ENCODE measurements at places on chromosomes 2 and 18. TPM values are rescaled to one million over a fixed set of nuclear protein-coding genes. Genes with fewer than 3 reads are reported as not detected.

DNA sequence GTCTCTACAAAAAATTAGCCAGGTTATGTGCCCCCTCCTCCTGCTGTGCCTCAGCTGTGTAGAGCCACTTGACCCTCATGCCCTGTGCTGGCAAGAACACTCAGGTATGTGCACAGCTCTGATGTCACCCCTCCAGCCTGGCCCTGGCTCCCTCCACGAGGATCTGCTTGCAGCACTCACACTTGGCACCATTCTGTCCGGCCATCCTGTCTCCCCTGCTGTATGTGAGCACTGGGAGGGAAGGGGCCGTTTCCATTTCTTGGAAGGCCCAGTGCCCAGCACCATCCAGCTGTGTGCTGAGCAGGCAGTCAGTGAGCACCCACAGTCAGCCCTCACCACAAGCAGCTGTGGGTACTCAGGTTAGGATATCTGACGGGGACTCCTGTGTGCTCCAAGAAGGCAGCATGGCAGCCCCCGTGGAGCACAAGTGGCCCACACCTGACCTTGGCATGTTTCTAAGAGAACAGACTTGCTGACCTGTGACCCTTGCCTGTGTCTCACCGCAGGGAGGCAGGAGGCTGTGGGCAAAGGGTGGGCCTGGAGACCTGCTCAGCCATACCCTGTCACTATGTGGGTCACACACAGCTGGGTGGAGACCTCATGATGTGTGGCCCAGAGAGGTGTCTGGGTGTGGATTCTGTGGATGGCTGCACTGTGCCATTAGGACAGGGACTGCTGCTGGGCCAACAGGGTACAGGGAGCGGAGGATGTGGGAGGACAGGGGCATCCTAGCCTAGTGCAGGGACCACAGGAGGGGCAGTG, 31.5 kb downstream of the USP34 start:
- DNase-seq, result no peak

GRCh38 chr2:119261493-119262225, 38.0 kb downstream of the STEAP3 start:
- no peak for DNase-seq

DNA sequence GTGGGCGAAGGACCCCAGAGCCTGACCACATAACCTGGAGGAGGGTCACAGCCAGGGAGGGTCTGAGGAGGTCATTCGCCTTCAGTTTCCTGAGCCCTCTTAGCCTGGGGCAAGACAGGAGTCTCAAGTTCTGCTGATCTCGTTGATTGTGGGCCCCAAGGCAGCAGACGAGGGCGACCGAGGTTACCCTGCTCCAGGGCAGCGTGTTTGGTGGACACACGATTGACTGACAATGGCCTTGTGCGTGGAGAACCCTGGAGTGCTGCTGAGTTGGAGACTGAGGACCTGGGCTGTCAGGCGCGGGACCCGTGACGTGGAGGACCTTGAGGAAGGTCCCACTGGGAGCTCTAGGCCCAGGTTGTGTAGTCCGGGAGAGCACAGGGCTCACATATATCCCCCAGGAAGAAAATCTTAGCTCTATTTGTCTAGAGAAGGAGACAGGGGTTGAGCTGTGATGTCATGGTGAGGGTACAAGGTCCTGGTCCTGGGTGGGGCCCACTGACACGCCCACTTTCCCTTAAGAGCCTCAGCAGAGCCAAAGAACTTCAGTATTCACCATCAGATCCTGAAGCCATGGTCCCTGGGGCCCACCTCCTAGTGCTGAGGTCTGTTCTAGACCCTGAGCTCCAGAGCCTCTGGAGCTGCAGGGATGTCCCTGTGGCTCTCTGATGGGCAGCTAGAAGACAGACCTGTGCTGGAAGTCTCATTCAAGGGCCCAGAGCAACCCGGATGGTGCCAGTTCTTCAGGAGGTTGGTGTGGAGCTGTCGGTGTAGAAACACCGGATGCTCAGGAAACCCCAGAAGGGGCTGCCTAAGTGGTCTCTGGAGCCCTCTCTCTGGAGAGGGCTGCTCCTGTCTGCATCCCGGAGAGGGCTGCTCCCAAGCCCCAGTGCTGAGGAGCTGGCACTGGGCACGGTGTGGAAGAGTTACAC, 53.1 kb downstream of the DYSF start:
- no peak for DNase-seq

DNA sequence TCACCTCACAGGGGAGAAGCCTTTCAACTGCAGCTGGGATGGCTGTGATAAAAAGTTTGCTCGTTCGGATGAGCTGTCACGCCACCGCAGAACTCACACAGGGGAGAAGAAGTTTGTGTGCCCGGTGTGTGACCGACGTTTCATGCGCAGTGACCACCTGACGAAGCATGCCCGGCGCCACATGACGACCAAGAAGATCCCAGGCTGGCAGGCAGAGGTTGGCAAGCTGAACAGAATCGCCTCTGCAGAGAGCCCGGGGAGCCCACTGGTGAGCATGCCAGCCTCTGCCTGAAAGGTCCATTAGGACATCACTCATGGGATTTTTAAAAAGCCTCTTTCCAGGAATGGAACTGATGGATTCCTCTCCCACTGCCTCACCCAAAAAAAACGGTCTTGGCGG, 8.9 kb downstream of the KLF11 start:
- DNase-seq, result no peak

DNA sequence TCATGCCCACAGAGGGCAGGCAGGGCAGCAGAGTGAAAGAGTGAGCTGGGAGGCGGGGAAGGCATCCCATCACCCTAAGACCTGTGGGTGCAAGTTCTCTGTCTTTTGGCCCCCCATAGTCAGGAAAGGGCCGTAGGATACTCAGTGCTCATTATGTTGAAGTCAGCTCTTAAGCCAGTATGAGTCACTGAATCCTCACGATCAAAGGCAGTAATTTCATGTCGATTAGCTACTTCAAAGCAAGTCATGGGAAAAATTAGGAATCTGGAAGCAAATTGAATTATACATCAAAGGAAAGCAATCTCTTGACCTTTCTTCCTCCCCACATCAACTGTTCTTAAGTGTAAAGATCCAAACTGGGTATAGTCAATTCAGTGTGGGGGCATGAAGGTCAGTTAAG, 178.9 kb downstream of the FHOD3 start:
- no peak for DNase-seq

GRCh38 chr2:177332026-177332991, 60.3 kb upstream of the AGPS start:
- no peak for DNase-seq

DNA sequence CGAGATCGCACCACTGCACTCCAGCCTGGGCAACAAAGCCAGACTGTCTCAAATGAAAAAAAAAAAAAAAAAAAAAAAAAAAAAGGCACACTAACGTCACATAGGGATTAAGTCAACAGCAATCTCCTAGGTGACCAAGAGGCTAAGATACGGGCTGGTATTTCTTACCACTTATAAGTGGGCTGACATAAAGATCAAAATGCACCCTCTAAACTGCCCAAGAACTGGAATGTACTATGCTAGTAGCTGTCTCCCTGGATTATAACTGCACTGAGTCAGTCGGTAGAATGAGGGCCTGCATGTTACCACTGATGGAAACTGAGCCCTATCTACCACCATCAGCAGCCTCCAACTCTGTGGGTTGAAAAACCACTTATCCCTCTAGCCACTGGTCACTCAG, 80.6 kb downstream of the KLF7 start:
- DNase-seq, result no peak

DNA sequence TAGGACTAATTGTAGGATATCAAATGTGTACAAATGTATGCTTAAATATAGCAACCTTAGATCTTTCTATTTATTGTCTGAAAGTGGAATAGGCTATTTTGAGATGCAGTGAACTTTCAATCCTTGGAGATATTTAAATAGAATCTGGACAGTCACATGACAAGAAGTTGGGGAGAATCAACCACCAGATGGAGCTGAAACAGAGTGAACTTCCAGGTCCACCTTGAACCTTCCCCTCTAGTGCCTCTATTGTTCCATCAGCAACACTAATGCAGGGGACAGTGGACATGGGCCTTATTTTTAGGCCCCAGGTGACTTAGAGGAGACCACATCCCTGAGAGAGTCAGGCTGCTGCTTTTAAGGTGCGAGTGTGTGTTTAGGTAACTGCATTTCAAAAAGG, 37.0 kb upstream of the CRIM1 start:
- DNase-seq, result no peak

DNA sequence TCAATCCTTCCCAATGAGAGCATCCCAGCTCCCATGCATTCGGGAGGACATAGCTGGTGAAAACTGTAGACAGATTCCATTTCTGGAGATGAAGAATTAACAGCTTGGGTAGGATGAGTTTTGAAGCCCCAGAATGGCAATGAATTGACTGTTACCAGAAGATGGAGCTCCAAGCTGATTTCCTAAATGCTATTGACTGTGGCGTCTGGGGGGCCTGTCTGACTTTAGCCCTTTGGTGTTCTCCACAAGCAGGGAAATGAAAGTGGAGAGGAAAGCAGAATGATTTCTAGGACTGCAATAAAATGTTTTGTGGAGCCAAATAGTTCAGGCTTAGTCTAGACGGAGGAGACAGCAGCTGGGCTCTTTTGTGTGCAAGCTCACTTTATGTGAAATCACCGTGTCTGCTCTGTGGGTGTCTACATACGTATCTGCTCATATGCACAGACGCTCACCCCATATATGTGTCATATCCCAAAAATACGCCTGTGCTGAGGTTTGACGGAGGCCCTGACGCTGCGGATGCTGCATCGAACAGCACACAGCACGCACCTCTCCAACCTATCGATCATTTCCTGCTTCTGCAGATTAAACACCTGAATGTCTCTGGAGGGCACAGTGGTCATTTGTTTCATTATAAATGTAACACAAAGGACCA, 166.4 kb upstream of the PXDN start:
- DNase-seq, result peak; percentile 29

DNA sequence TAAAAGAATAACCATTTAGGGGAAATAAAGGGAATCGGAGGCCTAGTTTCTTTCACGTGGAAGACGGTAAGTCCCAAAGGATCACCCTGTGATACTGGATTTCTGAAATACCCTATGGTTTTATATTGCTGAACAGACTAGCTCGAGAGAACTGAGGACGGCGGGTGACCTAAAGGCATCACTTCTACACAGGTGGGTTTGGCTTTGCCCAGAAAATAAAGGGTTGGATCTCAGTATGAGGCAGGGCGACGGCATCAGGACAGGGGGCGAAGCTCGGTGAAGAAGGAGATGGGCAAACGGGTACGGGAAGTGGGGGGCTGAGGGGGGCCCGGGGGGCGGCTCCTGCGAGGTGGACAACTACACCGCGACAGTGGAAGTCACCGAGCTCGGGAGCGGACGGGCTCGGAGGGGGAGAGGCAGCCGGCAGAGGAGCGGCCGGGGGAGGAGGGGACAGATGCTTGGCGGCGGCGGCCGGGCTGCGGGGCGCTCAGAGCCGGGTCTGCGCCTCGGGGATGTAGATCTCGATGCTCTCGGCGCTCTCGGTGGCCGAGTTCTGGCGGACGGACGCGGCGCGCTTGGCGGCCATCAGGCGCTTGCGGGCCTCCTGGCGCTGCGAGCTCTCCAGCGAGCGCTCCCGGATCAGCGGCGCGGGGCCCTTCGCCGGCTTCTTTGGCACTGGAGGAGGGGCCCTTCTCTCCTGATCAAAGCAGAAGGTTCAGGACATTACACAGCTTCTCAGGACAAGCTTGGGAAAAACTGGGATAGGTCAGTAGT, 48.9 kb downstream of the TGIF1 start:
- peak; percentile 38 for DNase-seq

DNA sequence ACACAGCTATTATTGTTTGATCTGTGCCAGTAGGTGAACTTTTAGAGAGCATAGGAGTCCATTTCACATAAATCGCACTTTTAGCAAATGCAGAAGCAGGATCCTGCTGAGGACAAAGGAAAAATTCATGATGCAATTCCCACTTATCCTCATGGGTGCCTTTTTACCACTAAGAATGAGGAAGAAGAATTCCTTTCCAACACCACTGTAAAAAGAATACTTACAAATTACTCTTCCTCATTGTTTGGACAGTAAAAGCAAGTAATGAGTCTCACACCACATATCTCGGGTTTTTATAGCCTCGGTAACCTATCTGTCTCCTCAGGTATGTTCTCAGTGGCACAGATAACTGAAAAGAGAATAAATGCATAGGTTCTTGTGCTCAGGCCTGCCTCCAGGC, 238.5 kb downstream of the MTX2 start:
- no peak for DNase-seq

GRCh38 chr2:29376541-29376940, 261.3 kb downstream of the CLIP4 start:
- DNase-seq, result no peak

DNA sequence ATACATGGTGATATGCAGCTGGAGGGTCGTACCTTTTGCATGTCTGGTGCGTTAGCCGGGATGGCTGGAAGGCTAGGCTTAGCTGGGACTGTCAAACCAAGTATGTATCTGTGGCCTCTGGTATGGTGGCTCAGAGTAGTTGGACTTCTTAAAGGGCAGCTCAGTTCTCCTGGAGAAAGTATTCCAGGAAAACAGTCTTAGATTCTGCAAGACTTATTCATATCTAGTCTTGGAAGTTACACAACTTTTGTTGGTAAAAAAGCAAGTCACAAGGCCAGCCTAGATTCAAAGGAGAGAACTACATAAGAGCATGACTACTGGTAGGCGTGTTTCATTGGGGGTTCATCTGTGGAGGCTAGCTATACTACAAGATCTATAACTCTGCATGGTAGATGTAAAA, 45.5 kb downstream of the EML4 start:
- no peak for DNase-seq

DNA sequence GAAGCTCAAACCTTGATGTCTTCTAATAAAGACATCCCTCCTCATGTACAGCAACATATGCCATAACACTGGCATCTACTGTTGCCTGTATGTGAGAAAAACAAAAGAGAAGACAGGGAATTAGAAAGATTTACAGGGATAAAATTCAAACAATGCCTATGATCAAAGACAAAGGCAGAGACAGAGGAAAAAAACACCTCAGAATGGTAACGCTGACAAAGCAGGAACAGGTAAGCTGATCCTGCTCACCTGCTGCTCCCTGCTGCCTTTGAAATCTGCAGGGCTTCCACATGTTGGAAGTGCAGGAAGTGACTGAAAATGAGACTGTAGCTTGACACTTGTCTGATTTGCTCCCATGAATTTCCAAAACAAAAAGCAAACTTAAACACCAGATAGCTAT, 90.2 kb upstream of the DNAJC10 start:
- DNase-seq, result no peak

GRCh38 chr2:85994421-85994777, 105.6 kb upstream of the ST3GAL5 start:
- DNase-seq, result no peak

GRCh38 chr2:69306393-69306821, 80.6 kb downstream of the GFPT1 start:
- no peak for DNase-seq

CCDC150 gene
- 5.1 TPM for total RNA-seq

CHMP3 gene
- 153 TPM for total RNA-seq

POTEI gene
- total RNA-seq, result not detected

RFX8 gene
- total RNA-seq, result 2.6 TPM

GKN1 gene
- total RNA-seq, result not detected

RPRM gene
- 13.5 TPM for total RNA-seq

SPEG gene
- 70.1 TPM for total RNA-seq

CRACDL gene
- total RNA-seq, result 135 TPM

ADCYAP1 gene
- 3.3 TPM for total RNA-seq

Data from dorsolateral prefrontal cortex (tissue), 122 donors.